ENCODE measurements at places on chromosomes 1 and 21. TPM values are rescaled to one million over a fixed set of nuclear protein-coding genes. Genes with fewer than 3 reads are reported as not detected.

DNA sequence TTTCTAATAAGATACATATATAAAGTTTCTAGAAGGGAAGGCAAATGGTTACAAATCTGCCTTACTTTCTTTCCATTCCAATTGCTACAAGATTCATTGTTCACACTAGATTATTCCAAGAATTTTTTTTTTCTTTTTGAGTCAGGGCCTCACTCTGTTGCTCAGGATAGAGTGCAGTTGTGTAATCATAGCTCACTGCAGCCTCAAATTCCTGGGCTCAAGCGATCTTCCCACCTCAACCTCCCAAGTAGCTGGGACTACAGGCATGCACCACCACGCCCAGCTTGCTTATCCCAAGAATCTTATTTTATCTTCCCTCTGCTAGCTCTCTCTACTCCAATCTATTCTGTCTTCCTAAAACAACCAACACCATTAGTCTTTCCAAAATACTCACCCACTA is 81.8 kb downstream of the KIAA0319L start:
- H3K4me3 ChIP-seq = no peak overlapping the region
- no peaks in the 10 kb centered on the region for H3K4me1 ChIP-seq
- no peaks in the 10 kb centered on the region for H3K36me3 ChIP-seq
- DNase-seq = no peak
- H3K27me3 ChIP-seq = no peaks in the 10 kb centered on the region

GRCh38 chr1:44270686-44271628 is 57.7 kb downstream of the DMAP1 start:
- H3K36me3 ChIP-seq = no peaks in the 10 kb centered on the region
- no peak overlapping the region for H3K27ac ChIP-seq
- no peaks in the 10 kb centered on the region for H3K4me1 ChIP-seq
- no peaks in the 10 kb centered on the region for H3K27me3 ChIP-seq
- H3K4me3 ChIP-seq = no peak overlapping the region

GRCh38 chr1:229696385-229696784 is 70.3 kb downstream of the URB2 start:
- H3K4me3 ChIP-seq = no peak overlapping the region
- H3K27ac ChIP-seq = no peak overlapping the region
- H3K27me3 ChIP-seq = no peaks in the 10 kb centered on the region
- H3K4me1 ChIP-seq = no peaks in the 10 kb centered on the region
- no peaks in the 10 kb centered on the region for H3K36me3 ChIP-seq

TTLL7 gene
- total RNA-seq = 29.0 TPM

Data from body of pancreas (tissue), 4 donors.